ENCODE measurements at places on chromosomes 3 and 15.

GRCh38 chr3:41044523-41044922 lies 154.8 kb upstream of the CTNNB1 start:
- no peak for DNase-seq

GRCh38 chr3:55173504-55173903 lies 245.6 kb upstream of the LRTM1 start:
- DNase-seq: peak; percentile 63

DNA sequence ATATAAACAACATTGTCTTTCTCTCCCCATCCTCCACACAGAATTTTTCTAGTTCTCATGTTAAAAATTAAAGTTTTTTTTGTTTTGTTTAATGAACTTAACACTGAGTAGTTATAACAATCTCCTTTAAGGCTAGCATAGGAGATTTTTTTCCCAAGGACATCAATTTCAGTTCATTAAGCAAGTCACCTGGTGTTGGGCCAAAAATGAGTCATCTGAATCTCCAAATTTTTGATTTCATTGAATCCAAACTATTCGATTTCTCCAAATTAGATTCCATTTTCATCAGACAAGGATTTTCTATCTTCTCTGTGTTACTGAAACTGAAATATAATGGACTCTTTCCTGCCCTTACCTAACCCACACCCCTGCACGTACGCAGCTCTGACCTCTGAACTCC lies 631.4 kb upstream of the MDFIC2 start:
- peak; percentile 6 for DNase-seq

DNA sequence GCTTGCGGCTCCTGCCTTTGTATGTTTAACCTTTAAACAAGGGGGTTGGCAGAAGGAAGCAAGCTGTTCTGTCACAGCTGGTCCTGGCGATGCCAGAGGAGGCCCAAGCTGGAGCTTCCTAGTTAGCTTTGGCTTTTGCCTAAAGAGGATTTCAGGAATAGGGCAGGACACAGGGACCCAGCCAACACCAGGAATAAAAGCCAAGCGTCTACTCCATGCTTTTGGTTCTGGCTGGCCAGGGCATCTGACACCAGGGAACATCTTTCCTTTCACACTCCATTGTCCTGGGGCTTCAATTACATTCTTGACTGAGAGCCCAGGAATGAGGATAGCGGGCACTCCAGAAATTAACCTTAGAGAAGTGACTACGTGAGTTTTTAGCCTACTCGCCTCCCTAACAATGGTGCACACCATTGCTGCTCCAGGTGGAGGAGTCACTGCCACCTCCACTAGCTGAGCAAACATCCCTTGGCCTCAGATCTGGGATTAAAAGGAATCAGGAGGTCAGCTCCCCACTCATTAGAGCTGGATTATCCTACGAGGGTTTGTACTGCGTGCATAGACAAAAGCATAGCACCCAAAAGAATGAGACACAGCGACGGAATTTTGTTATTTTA lies 38.2 kb downstream of the TPM1 start:
- DNase-seq: no peak

DNA sequence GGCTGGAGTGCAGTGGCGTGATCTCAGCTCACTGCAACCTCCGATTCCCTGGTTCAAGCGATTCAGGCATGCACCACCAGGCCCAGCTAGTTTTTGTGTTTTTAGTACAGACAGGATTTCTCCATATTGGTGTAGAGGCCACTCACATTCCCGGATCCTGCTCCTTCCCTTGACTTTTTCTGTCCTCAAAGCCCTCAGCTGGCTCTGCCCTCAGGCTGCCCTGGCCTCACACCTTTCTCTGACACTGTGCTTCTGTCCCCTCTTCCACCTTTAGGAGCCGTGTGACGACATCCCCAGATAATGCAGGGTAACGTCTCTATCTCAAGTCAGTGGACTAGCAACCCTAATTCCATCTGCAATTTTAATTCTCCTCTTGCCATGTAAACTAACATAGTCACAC lies 8.6 kb upstream of the CYFIP1 start:
- no peak for DNase-seq

GRCh38 chr3:192857260-192857661 lies 60.4 kb downstream of the MB21D2 start:
- no peak for DNase-seq

GRCh38 chr15:89370120-89370977 lies 35.7 kb upstream of the POLG start:
- no peak for DNase-seq

DNA sequence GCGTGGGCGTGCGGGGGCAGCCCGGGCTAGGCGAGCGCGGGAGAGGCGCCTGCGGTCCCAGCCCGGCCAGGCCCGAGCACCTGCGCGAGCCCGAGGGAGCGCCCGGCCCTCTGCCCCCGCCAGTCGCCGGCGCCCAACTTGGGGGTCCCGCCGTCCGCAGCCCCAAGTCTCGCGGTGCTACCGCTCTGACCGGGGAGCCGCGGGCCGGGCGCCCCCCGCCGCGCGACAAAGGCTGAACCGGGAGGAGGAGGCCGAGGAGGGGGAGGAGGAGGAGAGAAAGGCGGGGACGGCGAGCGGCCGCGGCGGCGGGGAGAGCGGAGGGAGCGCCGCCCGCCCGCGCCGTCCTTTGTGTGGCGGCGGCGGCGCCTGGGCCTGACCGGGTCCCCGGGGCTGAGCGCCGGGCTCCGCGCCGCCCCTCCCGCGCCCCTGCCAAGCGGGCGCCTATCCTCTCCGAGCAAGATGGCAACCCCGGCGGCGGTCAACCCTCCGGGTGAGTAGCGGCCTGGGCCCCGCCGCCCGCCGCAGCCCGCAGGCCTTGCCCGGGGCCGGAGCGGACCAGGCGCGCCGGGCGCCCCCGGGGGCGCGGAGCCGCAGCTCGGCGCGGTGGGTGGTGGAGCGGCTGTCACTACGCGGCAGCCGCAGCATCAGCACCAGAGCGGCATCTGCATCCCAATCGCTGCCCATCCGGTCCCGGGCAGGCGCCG lies at the start of gene ARNT2:
Gene ARNT2 (plus strand): TSS at position 326 of the 704 bp plus-strand sequence. CDS start 134 bp downstream, at position 460.
- DNase-seq: no peak

GRCh38 chr3:37964716-37965115 lies 25.9 kb upstream of the VILL start:
- no peak for DNase-seq

- no peak for DNase-seq
Measured at GRCh38 chr3:38623539-38623938, 25.9 kb downstream of the SCN5A start.

- no peak for DNase-seq
Measured at GRCh38 chr3:78497021-78497420, 1270.8 kb downstream of the ROBO1 start.

GRCh38 chr3:128487813-128488635 lies 5.0 kb downstream of the GATA2 start:
- peak; percentile 94 for DNase-seq

GRCh38 chr3:43997788-43998369 lies 243.8 kb upstream of the TOPAZ1 start:
- DNase-seq: peak; percentile 34

DNA sequence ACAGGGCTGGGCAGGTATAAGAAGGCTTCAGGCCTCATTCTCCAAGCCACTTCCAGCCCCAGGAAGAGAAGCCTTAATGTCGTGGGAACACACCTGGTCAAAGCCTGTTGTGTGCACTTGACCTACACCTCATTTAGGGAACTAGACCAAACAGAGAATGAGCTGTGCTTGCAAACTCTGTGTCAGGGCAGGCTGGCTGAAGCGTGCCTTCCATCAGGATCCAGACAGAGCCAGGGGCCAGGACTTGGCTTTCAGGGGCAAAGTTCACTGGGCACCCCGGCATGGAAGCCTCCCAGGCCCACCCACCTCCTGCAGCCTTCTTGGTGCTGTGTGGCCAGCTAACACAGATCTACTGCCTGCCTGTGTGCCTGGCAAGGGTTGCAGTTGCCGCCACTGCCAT lies 11.5 kb downstream of the RBPMS2 start:
- DNase-seq: no peak

DNA sequence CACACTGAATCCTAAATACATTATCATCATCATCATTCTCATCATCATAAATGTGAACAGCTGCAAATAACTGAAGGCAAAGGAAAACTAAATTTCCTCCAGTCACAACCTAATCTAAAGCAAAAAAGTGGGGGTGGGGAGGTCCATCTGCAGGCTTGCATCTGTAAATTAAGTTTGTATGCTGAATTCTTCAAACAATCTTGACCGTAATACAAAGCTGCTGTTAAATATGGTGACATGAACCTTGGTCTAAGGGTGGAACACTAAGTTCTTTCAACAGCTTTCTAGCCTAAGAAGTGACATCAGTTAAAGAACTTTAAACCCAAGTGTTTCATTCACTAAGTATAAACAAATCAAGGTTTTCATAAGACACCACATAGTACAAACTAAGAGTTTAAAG lies 4.3 kb downstream of the LRRFIP2 start:
- no peak for DNase-seq

GRCh38 chr3:39051649-39052561 lies at the start of the genes SCN11A and WDR48:
SCN11A (minus strand) TSS chr3:39051944; CDS start chr3:38950362, 101,582 bp downstream.
WDR48 (plus strand) TSS chr3:39052016; CDS start chr3:39052026, 10 bp downstream.
- DNase-seq: peak; percentile 87

DNA sequence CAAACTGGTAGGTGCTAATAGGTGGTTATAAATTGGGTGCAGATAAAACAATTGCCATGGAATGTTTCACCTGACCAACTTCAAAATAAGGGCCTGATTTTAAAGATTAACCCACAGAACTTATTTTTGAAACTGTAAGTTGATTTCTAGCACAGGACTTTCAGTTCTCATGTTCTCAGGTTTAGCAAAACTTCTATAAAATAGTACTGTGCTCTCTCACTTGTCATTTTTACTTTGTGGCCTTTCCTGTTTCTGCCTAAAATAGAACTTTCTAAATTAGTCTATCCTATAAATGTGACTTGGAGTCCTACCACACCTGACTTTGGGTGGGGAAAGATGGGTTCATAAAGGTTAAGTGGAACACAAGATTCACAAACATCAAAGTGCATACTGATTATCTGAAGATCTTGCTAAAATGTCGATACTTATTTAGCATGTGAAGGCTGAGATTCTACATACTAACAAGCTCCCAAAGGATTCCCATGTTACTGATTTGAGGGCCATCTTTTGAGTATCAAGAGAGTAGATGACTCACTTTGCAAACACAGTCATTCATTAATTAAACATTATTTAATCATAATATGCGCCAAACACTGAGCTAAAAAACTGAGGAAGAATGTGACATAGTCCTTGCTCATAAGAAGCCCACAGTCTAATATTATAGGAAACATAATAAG lies 38.6 kb downstream of the BTLA start:
- DNase-seq: no peak

- no peak for DNase-seq
Measured at GRCh38 chr3:42659451-42660130, 6.1 kb downstream of the ZBTB47 start.

- no peak for DNase-seq
Measured at GRCh38 chr3:197505796-197506548, 49.8 kb downstream of the BDH1 start.

- peak; percentile 95 for DNase-seq
Measured at GRCh38 chr15:70526221-70526973, 237.0 kb downstream of the UACA start.

DNA sequence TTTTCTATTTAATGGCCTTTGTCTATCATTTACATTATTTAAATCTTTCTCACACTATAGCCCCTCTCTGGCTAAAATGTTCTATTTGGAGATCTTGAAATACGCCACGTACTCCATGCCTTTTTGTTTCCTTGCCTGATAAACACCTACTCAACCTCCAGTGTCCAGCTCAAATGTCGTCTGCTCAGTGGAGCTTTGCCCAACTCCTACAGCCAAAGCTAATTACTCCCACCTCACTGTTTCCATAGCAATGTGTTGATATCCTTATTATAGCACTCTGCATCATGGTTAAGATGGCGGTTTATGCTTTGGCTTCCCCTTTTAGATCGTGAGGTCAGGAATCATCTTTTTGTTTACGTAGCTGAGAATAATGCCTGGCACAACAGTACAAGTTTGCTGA lies 55.9 kb downstream of the NGLY1 start:
- DNase-seq: no peak

GRCh38 chr3:197064771-197065170 lies 35.2 kb upstream of the MELTF start:
- no peak for DNase-seq

GRCh38 chr15:84681831-84682230 lies 23.8 kb upstream of the NMB start:
- DNase-seq: peak; percentile 3

GRCh38 chr3:69087030-69087791 lies 2.5 kb downstream of the ARL6IP5 start:
- no peak for DNase-seq

DNA sequence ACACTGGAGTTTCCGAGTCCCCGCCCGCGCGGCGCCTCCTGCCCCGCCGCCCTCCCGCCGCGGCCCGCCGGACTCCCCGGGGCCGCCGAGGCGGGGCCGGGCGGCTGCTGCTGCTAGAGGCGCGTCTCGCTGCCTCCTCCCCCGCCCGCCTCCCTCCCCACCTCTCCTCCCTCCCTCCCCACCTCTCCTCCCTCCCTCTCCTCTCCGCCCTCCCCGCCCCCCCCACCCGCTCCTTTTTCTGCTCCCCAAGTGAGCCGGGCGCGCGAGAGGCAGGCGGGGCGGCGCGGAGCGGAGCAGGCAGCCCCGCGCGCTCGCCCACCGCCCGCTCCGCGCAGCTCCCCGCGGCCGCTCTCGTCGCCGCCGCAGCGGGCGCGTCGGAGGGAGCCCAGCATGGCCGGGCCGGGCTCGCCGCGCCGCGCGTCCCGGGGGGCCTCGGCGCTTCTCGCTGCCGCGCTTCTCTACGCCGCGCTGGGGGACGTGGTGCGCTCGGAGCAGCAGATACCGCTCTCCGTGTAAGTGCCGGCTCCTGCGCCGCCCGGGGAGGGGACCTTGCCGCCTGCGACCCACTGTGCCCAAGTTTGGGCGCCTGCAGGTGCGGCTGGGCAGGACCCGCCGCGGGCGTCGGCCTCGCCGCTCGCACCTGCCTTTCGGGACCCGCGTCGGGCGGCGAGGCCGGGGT lies at the start of gene CACNA2D3:
Gene CACNA2D3 (plus strand): TSS at position 229 of the 679 bp plus-strand sequence.
- DNase-seq: peak; percentile 38

GRCh38 chr15:39404767-39405181 lies 176.1 kb upstream of the THBS1 start:
- peak; percentile 99 for DNase-seq

- DNase-seq: no peak
Measured at GRCh38 chr15:88269356-88270062, 13.0 kb upstream of the NTRK3 start.

- DNase-seq: peak; percentile 87
Measured at GRCh38 chr3:129665024-129665768, 58.7 kb upstream of the PLXND1 start.

GRCh38 chr15:70576696-70577095 lies 186.7 kb downstream of the UACA start:
- peak; percentile 14 for DNase-seq

GRCh38 chr3:185534511-185534910 lies 17.9 kb downstream of the LIPH start:
- DNase-seq: no peak

DNA sequence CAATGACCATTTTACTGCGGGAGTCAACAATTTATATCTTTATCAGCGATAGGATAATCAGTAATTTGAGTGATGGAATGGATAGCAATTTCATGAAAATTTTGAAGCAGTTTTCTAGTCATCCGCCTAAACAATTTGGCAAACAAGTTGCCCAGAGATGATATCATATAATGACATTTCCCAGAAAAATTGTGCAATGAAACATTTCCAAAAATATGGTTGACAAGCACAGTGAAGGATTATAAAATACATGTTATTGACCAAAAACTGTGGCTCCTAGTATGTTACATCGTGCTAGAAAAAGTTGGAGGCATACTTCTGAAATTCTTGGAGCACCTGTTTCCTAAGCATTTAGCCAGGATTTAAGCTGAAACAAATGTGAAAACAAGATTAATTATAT lies 145.1 kb downstream of the GHSR start:
- no peak for DNase-seq

- DNase-seq: peak; percentile 64
Measured at GRCh38 chr3:186413615-186414415, 51.8 kb upstream of the DGKG start.
